HS-27A (cell line): ENCODE measurements at places on chromosomes 1 and 21.

DNA sequence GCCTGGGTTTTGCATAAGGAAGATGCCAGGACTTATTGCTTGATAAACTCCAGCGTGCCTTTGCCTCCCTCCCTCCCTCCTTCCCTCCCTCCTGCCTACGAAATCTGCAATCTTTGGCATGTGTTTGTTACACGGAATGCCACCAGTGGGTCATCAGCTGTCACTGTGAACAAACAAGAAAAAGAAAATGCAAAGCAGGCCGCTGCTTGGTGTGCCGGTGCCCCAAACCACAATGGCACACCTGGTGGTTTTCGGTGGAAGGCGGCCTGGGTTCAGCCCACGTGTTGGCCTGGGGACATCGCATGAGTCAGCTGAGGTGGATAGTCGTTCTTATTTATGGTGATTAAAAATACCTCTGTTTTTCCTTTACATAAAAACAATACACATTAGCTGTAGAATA is 16.3 kb upstream of the IFNLR1 start:
- DNase-seq, result no peak

DNA sequence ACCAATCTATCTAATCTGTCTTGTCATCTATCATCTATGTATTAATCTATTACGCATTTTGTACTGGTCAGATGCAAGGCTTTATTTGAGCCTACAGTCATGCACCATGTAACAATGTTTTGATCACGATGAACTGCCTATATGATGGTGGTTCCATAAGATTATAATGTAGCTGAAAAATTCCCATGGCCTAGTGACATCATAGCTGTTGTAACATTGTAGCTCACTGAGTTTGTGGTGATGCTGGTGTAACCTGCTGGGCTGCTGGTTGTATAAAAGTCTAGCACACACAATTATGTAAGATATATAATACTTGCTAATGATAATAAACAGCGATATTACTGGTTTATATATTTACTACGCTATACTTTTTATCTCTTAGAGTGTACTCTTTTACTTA is 64.8 kb upstream of the IGSF5 start:
- no peak for DNase-seq

DNA sequence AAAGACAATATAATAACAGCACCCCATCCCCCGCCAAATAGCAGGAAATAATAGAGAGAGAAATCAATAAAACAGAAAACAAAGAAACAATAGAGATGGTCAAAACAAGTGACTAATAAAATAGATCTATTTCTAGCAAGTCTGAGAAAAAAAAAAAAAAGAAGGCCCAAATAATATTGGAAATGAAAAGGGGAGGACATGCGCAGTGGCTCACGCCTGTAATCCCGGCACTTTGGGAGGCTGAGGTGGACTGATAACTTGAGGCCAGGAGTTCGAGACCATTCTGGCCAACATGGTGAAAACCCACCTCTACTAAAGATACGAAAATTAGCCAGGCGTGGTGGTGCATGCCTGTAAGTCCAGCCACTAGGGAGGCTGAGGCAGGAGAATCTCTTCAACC is 18.5 kb upstream of the HCRTR1 start:
- DNase-seq, result no peak

DNA sequence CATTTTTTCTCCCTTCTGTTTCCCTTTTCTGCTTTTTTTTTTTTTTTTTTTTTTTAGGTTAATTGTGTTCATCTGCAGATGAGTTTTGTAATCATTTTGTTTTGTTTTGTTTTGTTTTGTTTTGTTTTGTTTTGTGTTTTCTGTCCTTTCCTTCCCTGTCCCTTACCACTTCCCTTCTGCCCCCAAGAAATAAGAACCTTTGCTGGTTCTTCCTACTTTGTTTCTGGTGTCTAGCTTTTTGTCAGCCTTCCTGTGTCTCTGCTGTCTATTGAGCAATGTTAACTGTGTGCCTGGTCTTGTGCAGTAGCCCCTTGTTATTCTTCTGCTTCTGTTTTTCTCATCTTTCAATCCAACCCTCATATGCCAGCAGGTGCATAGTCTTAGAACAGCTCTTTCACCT is 46.0 kb downstream of the MPZL1 start:
- no peak for DNase-seq

DNA sequence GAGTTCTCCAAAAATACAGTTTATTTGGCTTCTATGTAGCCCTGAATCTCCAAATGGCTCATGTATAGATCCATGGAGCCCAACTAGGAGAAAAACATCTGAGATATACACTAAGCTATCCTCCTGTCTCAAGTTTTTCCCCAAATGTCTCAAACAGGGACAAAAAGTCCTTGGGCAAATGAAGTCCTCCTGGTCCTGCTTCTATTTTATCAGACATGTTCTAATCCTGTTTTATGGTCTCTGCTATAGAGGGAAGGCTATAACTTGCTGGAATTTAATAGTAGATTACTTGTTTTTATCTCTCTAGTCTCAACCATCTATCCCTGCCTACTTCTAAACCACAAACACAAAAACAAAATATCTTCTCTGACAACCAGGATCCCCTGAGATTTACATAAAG is 26.9 kb downstream of the CRP start:
- no peak for DNase-seq

DNA sequence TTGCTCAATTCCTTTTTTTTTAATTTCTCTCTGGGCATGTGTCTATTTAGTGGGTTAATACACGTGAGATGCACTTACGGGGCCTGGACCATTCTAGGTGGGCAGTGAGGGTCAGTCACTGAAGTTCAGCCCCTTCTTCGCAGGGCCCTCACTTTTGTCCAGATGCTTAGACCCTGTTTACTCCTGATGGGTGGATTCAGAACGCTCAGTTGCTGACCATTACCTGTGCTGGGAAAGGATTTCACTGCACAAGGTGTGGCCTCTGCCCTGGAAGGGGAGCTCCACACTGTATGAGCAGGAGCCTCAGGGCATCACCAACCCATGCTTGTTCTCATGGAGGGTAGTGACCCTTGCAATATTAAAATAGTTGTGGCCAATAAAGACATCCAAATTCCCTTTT is 4.5 kb downstream of the PRAMEF12 start:
- DNase-seq, result no peak

GRCh38 chr1:156766298-156767100 is 836 bp upstream of the PRCC start:
- no peak for DNase-seq

GRCh38 chr1:181151378-181152326 is 63.2 kb downstream of the IER5 start:
- no peak for DNase-seq

DNA sequence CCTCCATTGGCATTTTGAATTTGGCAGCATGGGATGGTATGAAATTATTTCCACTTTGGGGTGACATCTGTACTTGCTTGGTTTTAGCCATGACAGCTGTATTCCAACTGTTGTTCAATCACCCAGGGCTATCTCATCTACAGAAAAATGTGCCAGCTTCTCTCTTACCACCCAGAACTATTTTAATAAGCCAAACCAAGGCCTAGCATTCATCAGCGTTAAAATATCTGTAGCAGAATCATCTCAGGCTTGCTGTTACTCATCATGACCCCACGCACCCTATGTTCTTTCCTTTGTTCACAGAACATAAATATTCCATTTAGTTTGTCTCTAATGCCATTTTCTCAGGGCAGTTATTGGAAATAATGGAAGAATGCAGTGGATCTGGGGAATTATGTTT is 49.8 kb downstream of the GIPC2 start:
- peak; percentile 90 for DNase-seq

DNA sequence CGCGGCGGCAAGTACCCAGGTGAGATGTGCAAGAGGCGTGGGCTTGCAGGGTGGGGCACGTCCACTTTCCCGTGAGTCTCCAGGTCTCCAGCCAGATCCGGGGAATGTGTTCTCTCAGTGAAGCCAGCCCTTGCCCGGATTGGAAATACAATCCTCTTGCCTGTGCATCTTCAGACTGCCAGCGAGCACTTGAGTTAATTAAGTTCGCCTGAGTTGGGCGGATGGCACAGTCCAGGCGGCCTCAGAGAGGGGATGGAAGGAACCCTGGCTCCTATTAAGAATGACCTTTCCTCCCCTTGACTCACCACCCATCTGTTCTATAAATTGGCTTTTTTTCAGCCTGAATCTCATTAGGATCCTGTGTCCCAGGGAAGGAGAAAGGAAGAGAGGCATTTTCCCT is 33.3 kb upstream of the CNTN2 start:
- no peak for DNase-seq

DNA sequence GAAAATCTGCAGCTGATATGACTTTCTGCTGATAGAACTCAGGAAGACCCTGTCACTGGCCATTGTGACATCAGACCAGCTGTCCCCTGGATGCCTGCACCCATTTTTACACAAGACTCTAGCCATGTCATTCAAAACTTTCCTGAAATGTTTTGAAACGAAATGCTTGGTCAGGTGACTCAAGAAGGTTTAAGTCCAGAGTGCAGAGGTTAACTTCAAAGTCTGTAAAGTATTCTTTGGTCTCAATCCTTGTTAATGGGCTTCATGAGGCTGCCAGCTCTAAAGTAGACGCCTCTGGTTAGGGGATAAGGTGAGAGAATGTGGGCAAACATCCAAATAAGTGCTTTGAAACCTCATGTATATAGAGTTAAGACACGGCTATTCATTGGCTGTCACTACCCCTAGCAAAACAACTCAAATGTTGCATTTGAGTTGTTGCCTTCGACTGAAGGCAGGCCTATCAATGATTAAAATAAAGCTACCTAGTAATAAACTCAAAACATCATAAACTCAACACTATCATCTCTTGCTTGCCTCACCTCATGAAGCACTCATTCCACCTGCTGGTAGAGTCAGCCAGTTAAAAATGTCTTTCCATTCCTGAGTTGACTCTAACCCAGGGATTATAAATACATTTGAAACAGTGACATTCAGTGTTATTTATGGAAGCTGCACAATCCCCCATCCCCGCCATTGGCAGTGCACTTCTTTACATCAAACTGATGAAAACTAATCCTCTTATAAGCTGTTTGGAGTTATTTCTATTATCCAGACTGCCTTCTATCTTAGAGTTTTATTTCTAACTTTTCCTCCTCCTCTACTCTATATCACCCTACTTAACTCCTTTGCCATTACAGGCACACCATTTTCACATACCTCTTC is 26.0 kb downstream of the RABIF start:
- no peak for DNase-seq

GRCh38 chr1:230430499-230430898 is 4.4 kb upstream of the PGBD5 start:
- DNase-seq, result no peak

GRCh38 chr21:42557420-42557819 is 43.8 kb downstream of the SLC37A1 start:
- DNase-seq, result no peak

- peak; percentile 78 for DNase-seq
Measured at GRCh38 chr1:109931189-109931731, 20.6 kb downstream of the CSF1 start.

GRCh38 chr1:10835822-10836421 is 39.5 kb upstream of the CASZ1 start:
- DNase-seq, result no peak
